ENCODE measurements at places on chromosomes 1 and 21.
A peak's percentile ranks its signal among the peaks of the same experiment; 100 is the strongest.

DNA sequence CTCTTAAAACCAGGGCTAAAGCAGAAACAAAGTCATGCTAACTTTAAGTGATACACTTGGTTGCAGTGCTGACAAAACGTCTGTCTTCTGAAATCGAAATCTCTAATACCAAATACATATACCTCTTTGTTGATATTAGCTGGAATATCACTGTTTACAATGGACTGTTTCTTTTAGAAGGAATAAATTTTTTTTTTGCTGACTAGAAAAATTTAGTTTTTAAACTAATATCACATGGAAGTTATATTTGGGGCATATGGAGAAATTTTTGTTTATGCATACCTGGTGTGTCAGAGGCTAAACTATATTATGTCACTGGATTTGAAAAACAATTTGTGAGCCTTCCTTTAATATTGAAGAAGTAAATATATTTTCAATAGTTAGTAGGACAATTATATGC lies 39.1 kb downstream of the USP25 start:
- DNase-seq = no peak

GRCh38 chr1:151970626-151971025 lies 23.0 kb downstream of the S100A10 start:
- DNase-seq = peak; percentile 72

- peak; percentile 92 for DNase-seq
Measured at GRCh38 chr1:2451741-2452140, 24.3 kb upstream of the PLCH2 start.

- DNase-seq = no peak
Measured at GRCh38 chr1:158972841-158973240, 36.9 kb upstream of the IFI16 start.

DNA sequence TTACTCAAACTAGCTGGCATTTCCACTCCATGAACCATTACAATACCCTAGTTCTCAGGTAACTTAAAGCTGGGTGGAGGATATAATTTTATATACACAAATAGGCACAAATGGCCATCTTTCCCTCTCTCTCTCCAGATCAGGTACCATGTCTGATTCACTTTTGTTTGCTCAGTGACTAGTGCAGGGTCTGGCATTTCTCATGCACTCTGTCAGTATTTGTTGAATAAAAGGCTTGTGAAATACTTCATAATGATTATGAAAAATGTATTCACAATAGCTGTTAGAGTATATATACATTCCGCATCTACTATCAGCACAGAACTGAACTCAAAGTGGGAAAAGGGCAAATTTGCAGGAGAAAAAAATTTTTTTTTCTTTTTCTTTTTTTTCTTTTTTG lies 510.2 kb upstream of the USP24 start:
- DNase-seq = peak; percentile 61

GRCh38 chr1:99994496-99994895 lies 24.7 kb downstream of the SLC35A3 start:
- DNase-seq = no peak

- no peak for DNase-seq
Measured at GRCh38 chr1:216169351-216169750, 253.9 kb downstream of the USH2A start.

- DNase-seq = peak; percentile 31
Measured at GRCh38 chr1:173295995-173296394, 88.9 kb upstream of the TNFSF4 start.

DNA sequence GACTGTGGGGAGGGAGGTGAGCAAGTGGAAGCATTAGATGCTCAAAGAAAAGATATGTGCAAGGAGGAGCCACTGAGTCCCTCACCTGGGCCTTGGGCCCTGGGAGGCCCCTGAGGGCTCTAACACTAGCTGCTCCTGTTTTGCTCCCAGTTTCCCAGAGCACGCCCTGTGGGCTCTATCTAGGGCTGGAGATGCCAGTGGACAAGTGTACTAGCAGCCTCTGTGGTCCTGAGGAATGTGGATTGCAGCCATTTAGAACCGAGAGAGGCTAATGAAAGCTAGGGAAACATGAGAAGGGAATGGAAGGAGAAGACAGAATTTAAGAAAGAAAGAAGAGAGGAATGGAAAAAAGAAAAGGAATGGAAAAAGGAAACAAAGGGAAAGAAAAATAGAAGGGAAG lies 10.0 kb upstream of the TBX15 start:
- no peak for DNase-seq

GRCh38 chr1:190320952-190321351 lies 156.7 kb downstream of the BRINP3 start:
- DNase-seq = peak; percentile 35

DNA sequence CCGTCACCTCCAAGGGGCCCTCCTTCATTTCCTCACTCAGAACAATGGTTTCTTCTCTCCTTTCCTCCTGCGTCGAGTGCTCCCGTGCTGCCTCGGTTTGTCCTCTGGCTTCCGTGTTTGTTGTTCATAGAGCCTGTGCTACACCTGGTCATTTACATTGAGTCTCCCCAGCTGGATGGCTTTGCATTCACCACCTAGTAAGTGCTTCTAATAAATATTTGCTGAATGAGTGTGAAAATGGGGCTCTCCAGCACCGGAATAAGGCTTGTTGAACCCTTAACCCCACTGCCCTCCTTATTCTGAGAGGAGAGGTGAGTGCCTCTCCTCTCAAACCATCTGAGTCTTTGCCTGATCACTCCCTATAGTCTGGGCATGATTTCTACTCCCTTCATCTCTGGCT lies 104.9 kb downstream of the CNIH3 start:
- no peak for DNase-seq
